KBM-7 (cell line): ENCODE measurements at places on chromosomes 2 and 18.
A peak's percentile ranks its signal among the peaks of the same experiment; 100 is the strongest.

- peak; percentile 20 for DNase-seq
These were observed 107.3 kb downstream of the CPS1 start for GRCh38 chr2:210663631-210664089.

DNA sequence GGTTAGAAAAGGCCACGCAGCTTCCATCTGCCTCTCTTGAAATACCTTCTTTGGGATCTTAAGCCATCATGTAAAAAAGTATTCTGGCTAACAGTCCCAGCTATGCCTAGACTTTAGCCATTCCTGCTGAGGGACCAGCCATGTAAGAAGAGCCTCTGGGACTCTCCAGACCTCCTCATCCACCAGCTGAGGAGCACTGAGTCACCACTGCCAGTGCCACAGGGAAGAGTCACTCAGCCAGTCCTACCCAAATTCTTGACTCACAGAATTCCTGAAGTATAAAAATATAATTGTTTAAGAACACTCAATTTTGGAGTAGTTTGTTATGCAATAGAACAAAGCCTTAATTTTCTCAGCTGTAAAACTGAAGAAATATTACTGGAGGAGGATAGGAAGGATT is 436.7 kb downstream of the ZEB2 start:
- DNase-seq, result no peak

- no peak for DNase-seq
These were observed 79.9 kb upstream of the NDUFV2 start for GRCh38 chr18:9022397-9023155.

- DNase-seq, result no peak
These were observed 13.7 kb downstream of the PDCD1 start for GRCh38 chr2:241844831-241845578.

DNA sequence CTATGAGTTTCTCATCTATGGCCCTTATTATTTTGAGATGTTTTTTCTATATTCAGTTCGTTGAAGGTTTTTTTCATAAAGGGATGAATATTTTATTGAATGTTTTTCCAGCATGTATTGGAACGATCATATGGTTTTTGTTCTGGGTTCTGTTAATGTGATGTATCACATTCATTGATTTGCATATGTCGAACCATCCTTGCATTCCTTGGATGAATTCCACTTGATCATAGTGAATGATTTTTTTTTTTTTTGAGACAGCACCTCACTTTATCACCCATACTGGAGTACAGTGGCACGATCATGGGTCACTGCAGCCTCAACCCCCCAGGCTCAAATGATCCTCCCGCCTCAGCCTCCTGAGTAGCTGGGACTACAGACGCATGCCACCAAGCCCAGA is 5.5 kb upstream of the NEMP2 start:
- DNase-seq, result no peak
